Uterus (tissue), 4 donors: ENCODE measurements at places on chromosomes 4 and X. TPM values are rescaled to one million over a fixed set of nuclear protein-coding genes. Genes with fewer than 3 reads are reported as not detected.

- H3K4me3 ChIP-seq, result peak overlapping the region; percentile 13
- H3K27me3 ChIP-seq, result peaks cover 40% of the 10 kb centered on the region
- no peak overlapping the region for H3K27ac ChIP-seq
Measured at GRCh38 chr4:92305148-92305877, 1.5 kb downstream of the GRID2 start.

DNA sequence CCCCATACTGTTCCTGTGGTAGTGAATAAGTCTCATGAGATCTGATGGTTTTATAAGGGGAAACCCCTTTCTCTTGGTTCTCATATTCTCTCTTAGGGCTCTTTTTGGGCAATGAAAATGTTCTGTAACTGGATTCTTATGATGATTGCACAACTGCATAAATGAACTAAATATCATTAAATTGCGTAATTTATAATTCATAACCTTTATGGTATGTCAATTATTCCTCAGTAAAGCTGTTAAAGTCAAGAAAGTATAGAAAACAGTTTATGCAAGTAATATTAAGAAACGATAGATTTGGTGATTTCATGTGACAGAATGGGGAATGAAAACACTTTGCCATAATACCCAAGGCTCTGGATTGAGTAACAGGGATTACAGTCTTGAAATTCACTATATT lies 33.5 kb upstream of the SPANXD start:
- DNase-seq, result no peak
- no peak overlapping the region for H3K27ac ChIP-seq
- no peak overlapping the region for H3K4me3 ChIP-seq
- H3K36me3 ChIP-seq, result no peaks in the 10 kb centered on the region
- no peaks in the 10 kb centered on the region for H3K27me3 ChIP-seq

Gene EMD
- total RNA-seq, result 67.6 TPM

Gene SUPT20HL1
- not detected for total RNA-seq

Gene TDO2
- total RNA-seq, result not detected

Gene UCP1
- total RNA-seq, result not detected

Gene CENPVL2
- not detected for total RNA-seq
